ENCODE measurements at places on chromosomes 6 and 20. TPM values are rescaled to one million over a fixed set of nuclear protein-coding genes. Genes with fewer than 3 reads are reported as not detected.

The OPN5 gene
- total RNA-seq: not detected

The ZNF334 gene
- total RNA-seq: 1.1 TPM

GRCh38 chr6:29789176-29789575 lies 38.4 kb upstream of the HLA-G start:
- no peak for DNase-seq

GRCh38 chr6:115901896-115902295 lies 158.8 kb downstream of the FRK start:
- no peak for DNase-seq

The NRSN1 gene
- total RNA-seq: not detected

- DNase-seq: no peak
Measured at GRCh38 chr6:93086351-93086750, 333.0 kb downstream of the EPHA7 start.

The EDN3 gene
- not detected for total RNA-seq

DNA sequence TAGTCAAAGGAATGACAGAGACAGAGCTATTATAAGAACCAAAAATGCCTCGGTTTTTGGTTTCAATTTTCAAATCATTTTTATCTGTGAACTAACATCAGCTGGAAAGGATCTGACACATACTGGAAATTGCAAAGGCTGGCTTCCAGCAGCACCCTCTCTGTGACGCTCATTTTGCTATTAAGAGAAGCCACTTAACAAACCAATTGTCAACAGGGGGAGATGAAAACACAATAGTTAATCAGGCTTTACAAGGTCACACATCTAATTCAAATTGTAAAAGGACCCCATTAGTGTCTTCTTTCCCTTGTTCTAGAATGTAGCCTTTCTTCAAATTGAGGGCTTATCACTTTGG lies 160.5 kb downstream of the TFAP2B start:
- no peak for DNase-seq

DNA sequence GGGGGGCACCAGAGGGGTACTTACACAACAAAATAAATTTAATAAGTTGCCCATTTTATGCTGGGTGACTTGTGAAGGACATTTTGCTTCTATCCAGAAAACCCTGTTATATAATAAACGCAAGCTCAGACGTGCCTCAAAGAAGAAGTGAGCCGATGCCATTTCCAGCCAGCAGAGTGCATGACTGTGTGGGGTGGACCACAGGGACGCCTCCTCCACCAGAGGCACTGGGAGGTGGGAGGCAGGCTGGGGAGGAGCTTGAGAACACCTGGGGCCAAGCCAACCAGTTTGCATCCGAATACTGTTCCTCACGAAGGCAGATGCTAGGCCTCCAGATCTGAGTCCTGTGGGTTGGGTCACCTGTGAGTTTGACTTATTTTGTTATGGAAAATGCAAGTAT lies 363.8 kb downstream of the RNGTT start:
- DNase-seq: no peak

The SEC23B gene
- total RNA-seq: 31.2 TPM

GRCh38 chr20:58693226-58694006 lies 816 bp downstream of the NPEPL1 start:
- DNase-seq: no peak

GRCh38 chr6:36822506-36823269 lies 16.6 kb downstream of the CPNE5 start:
- no peak for DNase-seq

DNA sequence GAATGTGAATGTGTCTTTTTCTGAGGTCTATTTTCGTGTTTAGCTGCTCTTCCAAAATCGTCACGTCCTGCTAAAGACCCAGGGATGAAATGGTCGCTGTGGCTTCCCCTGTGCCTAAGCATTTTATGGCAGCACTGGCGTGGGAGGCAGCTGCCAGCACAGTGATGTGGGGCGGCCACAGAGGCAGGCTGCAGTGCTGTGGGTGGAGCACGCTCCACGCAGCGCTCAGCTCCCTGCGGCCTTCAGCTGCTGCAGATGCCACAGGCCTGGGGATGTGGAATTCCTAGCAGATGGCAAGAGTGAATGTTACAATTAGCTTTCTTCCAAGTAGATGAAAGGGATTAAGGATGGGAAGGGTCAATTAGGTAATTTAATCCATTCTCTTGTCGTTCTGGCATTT lies 242.6 kb downstream of the SMOC2 start:
- no peak for DNase-seq

- no peak for DNase-seq
Measured at GRCh38 chr6:80021591-80021990, 17.1 kb downstream of the TTK start.

DNA sequence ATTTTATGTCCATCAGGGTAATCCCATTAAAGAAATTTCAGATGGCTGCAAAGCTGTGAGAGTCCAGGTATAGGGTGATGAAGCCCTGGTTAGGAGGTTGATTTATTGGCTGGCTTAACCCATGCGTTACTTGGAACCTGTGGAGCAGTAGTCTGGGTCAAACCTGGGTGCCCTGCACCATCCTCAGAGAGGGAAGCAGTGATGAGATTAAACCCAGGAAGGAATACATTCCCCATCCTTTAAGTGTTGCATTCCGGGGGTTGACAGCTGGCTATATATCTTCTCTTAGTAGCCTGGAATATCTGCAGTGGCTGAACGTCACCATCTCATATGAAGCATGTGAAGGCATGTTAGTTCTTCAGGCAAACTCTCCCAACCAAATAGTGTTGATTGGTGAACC lies 44.9 kb upstream of the JAG1 start:
- DNase-seq: no peak

GRCh38 chr20:18513208-18513607 lies 5.5 kb downstream of the SEC23B start:
- DNase-seq: no peak

GRCh38 chr20:34825530-34826362 lies at the start of gene NCOA6:
Gene NCOA6 (minus strand): TSS chr20:34825651. CDS start chr20:34782355, 43,296 bp downstream.
- DNase-seq: peak; percentile 96

DNA sequence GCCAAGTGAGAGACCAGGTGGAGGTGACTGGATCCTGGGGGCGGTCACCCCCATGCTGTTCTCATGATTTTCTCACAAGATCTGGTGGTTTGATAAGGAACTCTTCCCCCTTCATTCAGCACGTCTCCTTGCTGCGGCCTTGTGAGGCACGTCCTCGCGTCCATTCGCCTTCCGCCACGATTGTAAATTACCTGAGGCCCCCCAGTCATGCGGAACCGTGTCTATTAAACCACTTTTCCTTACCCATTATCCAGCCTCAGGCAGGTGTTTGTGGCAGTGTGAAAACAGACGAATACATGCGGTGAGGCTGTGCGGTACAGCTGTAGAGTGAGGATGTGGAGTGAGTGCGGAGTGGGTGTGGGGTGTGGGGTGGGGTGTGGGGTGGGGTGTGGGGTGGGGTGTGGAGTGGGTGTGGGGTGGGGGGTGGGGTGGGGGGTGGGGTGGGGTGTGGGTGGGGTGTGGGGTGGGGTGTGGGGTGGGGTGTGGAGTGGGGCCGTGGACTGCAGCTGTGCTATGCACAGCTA lies 12.1 kb upstream of the NTSR1 start:
- no peak for DNase-seq

DNA sequence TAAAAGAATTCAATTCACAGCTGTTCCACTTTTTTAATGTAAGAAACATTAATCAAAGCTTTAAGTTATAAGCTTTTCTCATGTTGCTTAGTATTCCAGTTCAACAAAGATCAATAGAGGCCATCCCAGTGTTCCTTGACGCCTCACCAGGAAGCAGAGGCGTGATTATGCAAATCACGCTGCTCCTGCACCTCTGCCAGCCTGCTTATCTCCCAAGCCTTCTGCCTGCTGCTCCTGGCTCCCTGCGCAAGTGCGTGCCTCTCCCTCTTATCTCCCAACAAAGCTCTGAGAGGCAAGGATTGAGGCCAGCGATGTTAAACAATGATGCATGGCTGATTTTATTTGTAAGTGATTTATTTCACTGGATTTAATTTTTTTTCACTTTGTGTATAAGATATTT lies 42.8 kb downstream of the INSM1 start:
- no peak for DNase-seq
